Right ventricle myocardium superior (tissue), 1 donor: ENCODE measurements at places on chromosomes 12 and 14.

DNA sequence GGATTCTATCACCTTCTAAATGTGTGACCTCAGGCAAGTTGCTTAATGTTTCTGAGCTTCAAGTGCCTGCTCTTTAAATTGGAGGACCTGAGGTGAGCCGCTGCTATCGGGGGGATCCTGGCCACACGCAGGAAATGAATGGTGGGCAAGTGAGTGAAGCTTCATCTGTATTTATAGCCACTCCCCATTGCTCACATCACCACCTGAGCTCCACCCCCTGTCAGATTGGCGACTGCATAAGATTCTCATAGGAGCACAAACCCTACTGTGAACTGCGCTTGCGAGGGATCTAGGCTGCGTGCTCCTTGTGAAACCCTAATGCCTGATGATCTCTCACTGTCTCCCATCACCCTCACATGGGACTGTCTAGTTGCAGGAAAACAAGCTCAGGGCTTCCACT is 158.6 kb upstream of the CCND2 start:
- no peak for DNase-seq

- DNase-seq, result peak; percentile 40
Observed at GRCh38 chr12:121297435-121297991, 1.0 kb upstream of the CAMKK2 start.

- no peak for DNase-seq
Observed at GRCh38 chr14:91964724-91965123, 17.2 kb upstream of the FBLN5 start.

- no peak for DNase-seq
Observed at GRCh38 chr12:130994821-130995375, 41.2 kb downstream of the ADGRD1 start.

DNA sequence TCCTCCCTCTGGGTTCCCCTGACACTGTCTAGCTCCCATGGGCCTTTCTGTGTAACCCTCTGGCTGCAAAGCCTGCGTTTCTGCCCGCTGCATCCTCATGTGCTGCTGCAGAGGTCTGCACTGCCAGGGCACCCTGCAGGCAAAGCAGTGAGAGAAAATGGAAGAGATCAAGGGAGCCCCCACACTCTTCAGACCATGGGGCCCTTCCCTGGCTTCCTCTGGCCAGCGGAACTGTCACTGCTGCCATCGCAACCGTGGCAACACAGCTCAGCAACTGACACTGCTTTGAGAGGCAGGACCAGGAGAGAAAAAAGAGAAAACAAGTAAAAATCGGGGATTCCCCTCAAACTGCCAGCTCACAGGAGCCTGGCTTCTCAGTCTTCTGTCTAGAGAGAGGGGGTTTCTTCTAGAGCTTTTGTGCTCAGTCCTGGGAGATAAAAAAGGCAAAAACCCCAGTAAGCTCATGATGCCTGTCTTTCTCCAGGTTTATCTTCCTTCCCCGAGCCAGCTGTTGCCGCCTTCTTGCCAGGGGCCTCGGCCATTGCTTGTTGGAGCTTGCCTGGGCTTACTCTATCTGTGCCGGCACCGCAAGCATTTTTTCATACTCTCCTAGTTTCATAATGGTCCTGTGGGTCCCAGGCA is 38.9 kb downstream of the C14orf132 start:
- DNase-seq, result no peak

DNA sequence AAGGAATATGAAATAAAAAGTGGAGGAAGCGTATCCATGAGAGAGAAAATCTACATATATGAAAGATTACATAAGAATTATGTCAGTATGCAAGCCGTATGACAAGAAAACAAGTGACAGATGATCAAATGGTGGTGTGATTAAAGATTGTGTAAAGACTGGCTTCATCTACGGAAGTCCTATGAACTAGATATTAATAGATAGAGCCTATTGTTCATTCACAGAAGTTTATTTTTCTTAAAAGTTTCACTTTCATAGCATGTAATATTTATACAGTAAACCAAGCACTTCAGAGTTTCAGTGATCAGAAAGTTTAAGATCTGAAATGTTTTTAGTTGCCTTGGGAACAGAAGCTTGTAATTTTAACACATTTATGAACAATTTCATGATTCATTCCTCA is 84.5 kb downstream of the VRK1 start:
- DNase-seq, result no peak

DNA sequence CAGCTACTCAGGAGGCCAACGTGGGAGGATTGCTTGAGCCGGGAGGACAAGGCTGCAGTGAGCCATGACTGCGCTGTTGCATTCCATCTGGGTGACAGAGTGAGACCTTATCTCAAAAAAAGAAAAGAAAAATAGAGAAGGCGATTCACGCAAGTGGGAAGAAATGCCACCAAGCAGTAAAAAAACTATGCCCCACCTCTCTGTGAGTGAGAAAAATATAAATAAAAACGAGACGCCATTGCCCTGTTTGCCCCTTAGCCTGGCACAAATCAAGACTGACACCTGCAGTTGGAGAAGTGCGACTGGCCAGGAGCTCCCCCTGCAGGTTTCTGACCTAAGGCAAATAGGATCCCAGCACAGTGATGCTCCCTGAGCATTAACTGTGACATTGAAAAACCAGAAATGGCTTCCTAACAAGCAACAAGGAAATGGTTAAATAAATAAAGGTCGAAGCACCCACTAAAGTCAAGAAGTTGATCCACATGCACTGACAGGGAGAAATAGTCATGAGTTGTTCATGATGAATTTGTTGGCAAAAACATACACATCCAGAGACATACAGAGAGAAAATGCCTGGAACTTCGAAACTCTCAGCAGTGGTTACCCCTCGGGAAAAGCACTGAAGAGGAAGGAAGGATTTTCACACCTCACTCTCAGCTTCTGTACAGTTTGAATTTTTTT is 21.1 kb downstream of the GSC start:
- DNase-seq, result no peak
